Esophagus mucosa (tissue), 1 donor: ENCODE measurements at places on chromosomes 4 and X. TPM values are rescaled to one million over a fixed set of nuclear protein-coding genes. Genes with fewer than 3 reads are reported as not detected.

Gene SYNPO2
- 13.3 TPM for total RNA-seq

Gene MAGEA2
- total RNA-seq = not detected

Gene PASD1
- not detected for total RNA-seq

Gene NPY5R
- total RNA-seq = not detected

Gene ASB5
- total RNA-seq = 0.16 TPM

Gene CLDN22
- total RNA-seq = 0.16 TPM

Gene MAMLD1
- 0.76 TPM for total RNA-seq

Gene HS3ST1
- 18.7 TPM for total RNA-seq

Gene MCF2
- not detected for total RNA-seq

Gene MGARP
- 0.28 TPM for total RNA-seq

Gene SPARCL1
- 31.0 TPM for total RNA-seq

Gene NXF3
- not detected for total RNA-seq

Gene XAGE1A
- not detected for total RNA-seq

Gene ASB11
- not detected for total RNA-seq

Gene SORBS2
- total RNA-seq = 9.3 TPM

Gene PDZD4
- total RNA-seq = 0.68 TPM

Gene CENPVL1
- not detected for total RNA-seq

Gene MBNL3
- 27.8 TPM for total RNA-seq

Gene SFRP2
- total RNA-seq = 4.7 TPM

Gene PNMA5
- total RNA-seq = not detected

Gene MAGEA9B
- not detected for total RNA-seq

Gene HTN3
- total RNA-seq = not detected

Gene MTMR8
- total RNA-seq = 2.1 TPM

Gene CSN3
- total RNA-seq = not detected

Gene CLIC2
- 2.5 TPM for total RNA-seq

Gene ZXDB
- 2.9 TPM for total RNA-seq

Gene MGAT4D
- not detected for total RNA-seq

Gene SPATA18
- total RNA-seq = 11.9 TPM

Gene FSTL5
- not detected for total RNA-seq

Gene DUX4
- total RNA-seq = 0.56 TPM

Gene UVSSA
- total RNA-seq = 11.0 TPM
